ENCODE measurements at places on chromosomes 13 and 19.

- no peak for DNase-seq
These were observed 51.5 kb upstream of the FAM216B start for GRCh38 chr13:42729857-42730402.

DNA sequence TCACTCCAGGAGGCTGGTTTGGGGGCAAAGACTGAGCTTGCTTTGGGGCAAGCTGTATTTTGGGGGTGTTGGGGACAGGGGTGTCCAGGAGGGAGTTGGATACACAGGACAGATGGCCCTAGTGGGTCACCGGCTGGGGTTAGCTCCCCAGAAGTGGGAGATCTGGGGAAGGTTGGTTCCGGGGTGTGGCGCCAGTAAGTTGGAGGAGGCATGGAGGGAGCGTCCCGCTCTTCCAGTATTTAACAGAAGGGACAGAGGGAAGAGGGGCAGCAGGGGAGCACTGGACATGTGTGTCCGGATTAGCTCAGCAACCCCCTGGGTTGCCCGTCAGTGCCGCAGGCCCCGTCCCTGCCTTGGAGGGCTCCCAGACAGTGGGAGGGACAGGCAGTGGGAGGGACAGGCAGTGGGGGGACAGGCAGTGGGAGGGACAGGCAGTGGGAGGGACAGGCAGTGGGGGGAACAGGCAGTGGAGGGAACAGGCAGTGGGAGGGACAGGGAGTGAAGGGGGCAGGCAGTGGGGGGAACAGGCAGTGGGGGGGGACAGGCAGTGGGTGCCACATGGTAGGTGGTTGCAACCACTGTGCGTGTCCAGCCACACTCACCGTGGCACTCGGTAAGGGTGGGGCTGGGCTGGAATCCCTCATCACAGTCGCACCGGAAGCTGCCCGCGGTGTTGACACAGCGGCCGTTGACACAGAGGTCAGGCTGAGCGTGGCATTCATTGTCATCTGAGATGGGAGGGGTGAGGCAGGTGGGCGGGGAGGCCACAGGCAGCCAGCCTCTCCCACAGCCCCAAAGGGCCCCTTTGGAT, 33.2 kb downstream of the CCL25 start:
- no peak for DNase-seq

- DNase-seq, result no peak
These were observed 30.6 kb downstream of the GSX1 start for GRCh38 chr13:27822873-27823311.

GRCh38 chr19:10378124-10378523, 2.2 kb downstream of the TYK2 start:
- no peak for DNase-seq

- no peak for DNase-seq
These were observed 2.6 kb upstream of the SLC10A2 start for GRCh38 chr13:103068836-103069235.

- DNase-seq, result no peak
These were observed 12.2 kb upstream of the CACNG6 start for GRCh38 chr19:53978975-53979801.

DNA sequence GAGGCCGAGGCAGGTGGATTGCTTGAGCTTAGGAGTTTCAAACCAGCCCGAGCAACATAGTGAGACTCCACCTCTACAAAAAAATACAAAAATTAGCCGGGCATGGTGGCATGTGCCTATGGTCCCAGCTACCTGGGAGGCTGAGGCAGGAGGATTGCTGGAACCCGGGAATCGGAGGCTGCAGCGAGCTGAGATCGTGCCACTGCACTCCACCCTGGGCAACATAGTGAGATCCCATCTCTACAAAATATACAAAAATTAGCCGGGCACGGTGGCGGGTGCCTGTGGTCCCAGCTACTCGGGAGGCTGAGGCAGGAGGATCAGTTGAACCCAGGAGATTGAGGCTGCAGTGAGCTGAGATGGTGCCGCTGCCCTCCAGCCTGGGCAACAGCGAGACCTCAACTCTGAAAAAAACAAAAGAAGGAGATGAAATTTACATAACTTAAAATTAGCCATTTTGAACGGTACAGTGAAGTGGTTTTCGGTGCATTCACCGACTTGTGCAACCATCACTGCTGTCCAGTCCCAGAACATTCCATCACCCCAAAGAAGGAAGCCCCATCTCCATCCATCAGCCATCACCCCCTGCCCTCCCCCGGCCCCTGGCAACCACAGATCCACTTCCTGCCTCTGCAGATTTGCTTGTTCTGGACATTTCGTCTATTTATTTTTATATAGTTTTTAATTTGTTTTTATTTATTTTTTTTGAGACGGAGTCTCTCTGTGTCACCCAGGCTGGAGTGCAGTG, 1.6 kb upstream of the AZU1 start:
- DNase-seq, result no peak

GRCh38 chr13:39317291-39317690, 279.0 kb downstream of the NHLRC3 start:
- no peak for DNase-seq

GRCh38 chr13:41268764-41269163, 5.4 kb upstream of the MTRF1 start:
- DNase-seq, result no peak

GRCh38 chr13:77423296-77423695, 96.4 kb upstream of the MYCBP2 start:
- no peak for DNase-seq

DNA sequence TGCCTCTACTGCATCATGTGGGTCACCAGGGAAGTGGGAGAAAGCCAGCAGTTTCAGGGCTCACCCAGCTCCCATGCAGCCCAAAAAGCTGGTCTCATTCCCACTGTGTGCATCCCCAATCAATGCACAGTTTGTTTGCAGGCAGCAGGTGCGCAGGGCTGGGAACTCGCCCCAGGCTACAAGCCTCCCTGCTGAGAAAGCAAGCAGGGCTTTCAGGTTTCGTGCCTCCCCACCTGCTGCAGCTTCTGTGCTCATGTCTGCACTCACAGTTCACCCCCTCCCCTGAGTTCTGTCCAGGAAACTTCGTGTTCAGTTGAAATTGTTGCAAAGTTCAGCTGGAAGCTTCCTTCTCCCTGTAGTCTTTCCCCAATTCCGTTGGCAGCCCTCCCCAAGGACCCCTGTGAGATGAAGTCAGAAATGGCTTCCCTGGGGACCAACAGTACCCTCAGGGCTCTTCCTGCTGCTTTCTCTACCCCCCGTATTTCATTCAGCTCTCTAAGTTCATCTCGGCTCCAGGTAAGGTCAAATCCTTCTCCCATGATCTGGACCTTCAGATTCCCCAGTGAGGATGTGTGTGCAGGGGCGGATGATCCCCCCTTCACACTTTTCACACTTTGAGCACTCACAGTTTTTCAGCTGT, 10.3 kb upstream of the KLK3 start:
- DNase-seq, result no peak

DNA sequence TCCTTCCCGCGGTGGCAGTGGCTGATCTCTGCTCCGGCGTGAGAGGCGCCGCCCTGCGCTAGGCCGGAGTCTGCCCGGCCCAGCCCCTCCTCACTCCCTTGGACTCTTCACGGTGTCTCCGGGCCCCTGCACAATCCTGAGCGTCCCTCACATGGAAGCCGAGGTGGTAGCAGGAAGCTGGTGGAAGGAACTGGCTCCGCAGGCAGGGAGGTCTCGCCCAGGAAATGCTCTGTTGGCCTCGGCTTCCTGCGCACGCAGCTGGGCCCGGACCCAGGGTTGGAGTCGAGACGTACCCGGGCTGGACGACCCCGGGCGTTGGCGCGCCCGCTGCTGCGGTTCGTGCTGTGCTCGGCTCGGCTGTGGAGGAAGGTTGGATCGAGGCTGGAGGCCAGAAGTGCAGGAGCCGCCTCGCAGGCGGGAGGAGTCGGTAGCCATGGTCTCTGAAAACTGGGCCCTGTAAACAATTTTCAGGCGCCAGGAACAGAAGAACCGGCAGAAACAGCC, 46.3 kb downstream of the ZNF724 start:
- no peak for DNase-seq

DNA sequence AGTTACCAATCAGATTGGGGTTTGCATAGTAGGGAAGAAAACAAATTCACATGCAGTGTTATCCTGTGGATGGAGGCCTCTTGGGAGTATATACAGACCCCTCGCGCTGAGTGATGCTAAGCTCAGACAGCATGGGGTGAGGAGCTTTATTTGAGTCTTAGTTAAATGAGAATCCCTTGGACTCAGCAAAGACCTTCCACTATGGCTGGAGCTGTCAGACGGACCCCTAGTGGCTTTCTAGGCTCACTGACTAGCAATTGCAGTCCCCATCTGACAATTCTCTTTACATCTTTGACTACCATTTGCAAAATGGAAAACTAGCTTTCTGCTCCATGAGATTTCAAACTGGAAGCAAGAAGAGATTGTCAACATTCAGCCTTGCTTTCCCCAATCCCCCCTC, 90.4 kb downstream of the STOML3 start:
- no peak for DNase-seq

DNA sequence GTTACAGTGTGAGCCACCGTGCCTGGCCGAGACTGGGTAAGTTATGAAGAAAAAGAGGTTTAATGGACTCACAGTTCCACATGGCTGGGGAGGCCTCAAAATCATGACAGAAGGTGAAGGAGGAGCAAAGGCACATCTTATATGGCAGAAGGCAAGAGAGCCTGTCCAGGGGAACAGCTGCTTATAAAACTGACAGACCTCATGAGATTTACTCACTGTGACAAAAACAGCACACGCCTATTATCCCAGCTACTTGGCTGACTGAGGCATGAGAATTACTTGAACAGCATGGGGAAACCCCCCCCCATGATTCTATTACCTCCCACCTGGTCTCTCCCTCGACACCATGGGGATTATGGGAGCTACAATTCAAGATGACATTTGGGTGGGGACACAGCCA, 23.4 kb upstream of the ZNF561 start:
- DNase-seq, result no peak

DNA sequence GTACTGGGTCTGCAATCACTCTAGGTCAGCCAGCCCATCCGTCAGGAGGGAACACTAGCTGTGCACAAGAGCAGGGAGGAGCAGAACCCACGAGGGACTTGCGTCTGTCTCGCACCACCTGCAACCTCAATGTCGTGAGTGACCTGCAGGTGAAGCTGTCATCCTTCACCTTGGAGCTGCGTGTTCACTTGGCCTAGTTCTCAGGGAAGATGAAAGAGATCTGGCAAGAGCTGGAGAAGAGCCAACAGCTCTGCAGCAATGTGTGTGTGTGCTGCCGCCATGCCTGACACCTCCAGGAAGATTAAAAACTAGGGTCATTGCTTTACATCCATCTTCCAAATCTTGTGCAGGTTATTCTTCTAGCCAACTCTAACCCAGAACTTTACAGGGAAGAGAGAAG, 117.6 kb upstream of the MRI1 start:
- no peak for DNase-seq

- DNase-seq, result no peak
These were observed 21.2 kb downstream of the DNMT1 start for GRCh38 chr19:10173527-10173926.

DNA sequence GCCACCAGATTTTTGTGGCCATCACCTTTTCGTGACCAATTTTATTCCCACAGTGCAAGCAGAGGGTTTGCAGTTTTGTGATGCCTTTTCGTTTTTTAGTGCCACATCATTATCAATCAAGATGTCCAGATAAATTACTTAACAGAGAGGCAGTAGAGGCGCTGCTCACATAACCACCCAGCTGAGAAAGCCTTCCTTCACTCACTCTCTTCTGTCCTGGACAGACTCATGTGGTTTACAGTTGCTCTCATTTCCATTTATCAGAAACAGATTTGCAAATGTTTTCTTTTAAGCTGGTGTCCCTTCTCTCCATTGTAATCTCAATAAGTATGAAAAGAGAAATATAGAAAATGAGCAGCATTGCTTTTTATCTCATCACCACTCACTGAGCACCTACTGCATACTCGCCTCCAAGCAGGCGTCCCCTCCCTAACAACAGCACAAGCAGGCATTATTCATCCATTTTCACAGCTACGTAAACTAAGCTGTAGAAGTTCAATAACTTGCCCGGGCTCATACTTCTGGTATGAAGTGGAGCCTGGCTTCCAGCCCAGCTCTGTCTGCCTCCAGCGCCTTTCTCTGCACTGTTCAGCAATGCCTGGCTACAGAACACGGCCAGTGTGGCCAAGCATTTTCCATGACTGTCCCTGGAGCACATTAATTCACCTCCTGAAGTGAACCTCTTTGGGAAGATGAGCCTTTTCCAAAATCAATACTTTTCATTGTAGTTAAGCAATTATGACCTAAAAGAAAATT, 34.6 kb upstream of the KATNAL1 start:
- DNase-seq, result no peak

- no peak for DNase-seq
These were observed 16.8 kb downstream of the TM6SF2 start for GRCh38 chr19:19256072-19256969.

DNA sequence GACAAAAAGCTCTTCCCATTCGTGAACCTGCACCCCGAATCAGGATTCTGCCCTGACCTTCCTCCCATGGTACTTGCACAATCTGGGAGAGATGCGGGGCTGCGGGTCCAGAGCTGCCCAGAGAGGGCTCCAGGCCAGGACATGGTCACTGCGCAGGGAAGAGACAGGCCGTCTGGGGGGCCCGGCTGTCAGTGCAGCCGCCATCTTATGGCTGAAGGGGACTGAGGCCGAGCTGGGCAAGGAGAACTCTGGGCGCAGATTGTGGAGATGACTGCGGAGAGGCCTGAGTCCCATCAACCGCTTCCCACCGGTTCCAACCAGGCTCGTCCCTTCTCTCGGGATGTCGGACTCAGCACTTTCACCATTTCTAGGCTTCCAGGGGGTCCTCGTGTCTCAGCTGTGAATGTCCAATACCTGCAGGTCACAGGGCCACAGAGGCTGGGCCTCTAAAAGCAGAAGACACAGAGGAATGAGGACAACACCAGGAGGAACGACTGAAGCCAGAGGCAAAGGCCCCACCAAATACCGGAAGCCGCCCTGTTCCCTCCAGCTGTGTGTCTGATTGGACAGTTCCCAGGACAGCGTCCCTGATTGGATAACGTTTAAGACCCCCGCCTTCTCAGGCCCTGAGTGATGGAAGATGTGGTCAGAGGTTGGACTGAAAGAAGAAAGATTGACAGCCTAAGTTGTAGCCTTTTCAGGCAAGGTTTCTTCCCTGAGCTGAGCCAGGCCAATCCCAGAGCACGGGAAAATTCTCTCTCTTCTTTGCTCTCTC, 117.1 kb upstream of the ZNF91 start:
- DNase-seq, result no peak

GRCh38 chr19:7297742-7298141, 3.5 kb upstream of the INSR start:
- DNase-seq, result no peak

- no peak for DNase-seq
These were observed 234.8 kb downstream of the DACH1 start for GRCh38 chr13:71632206-71632605.

GRCh38 chr19:2424686-2425621, 2.4 kb downstream of the TIMM13 start:
- DNase-seq, result no peak

GRCh38 chr19:41123716-41124294, 9.6 kb downstream of the CYP2F1 start:
- DNase-seq, result no peak

DNA sequence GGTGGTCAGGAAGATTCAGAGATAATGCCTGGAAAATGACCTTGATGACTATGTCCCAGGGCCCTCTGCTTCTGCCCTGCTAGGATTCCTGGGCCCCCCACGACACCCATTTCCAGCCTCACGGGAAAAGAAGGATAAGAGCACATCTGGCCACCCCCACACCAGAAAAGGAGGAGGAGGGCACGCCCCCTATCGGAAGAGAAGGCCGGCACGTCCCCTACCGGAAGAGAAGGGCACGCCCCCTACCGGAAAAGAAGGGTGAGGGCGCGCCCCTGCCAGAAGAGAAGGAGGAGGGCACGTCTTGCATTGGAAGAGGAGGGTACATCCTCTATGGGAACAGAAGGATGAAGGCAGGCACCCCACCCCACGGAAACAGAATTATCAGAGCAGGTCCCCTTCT, 84.3 kb downstream of the IER2 start:
- DNase-seq, result peak; percentile 67

GRCh38 chr19:10037809-10038208, 24.5 kb downstream of the RDH8 start:
- DNase-seq, result no peak
